ENCODE measurements at places on chromosomes 16 and 17. TPM values are rescaled to one million over a fixed set of nuclear protein-coding genes. Genes with fewer than 3 reads are reported as not detected.
A peak's percentile ranks its signal among the peaks of the same experiment; 100 is the strongest.

- no peak for DNase-seq
- no peak overlapping the region for H3K4me3 ChIP-seq
- H3K27ac ChIP-seq: no peak overlapping the region
- no peaks in the 10 kb centered on the region for H3K36me3 ChIP-seq
- no peaks in the 10 kb centered on the region for H3K4me1 ChIP-seq
- H3K27me3 ChIP-seq: peaks cover 20% of the 10 kb centered on the region
Measured at GRCh38 chr17:74018115-74018514, 185.4 kb upstream of the RPL38 start.

DNA sequence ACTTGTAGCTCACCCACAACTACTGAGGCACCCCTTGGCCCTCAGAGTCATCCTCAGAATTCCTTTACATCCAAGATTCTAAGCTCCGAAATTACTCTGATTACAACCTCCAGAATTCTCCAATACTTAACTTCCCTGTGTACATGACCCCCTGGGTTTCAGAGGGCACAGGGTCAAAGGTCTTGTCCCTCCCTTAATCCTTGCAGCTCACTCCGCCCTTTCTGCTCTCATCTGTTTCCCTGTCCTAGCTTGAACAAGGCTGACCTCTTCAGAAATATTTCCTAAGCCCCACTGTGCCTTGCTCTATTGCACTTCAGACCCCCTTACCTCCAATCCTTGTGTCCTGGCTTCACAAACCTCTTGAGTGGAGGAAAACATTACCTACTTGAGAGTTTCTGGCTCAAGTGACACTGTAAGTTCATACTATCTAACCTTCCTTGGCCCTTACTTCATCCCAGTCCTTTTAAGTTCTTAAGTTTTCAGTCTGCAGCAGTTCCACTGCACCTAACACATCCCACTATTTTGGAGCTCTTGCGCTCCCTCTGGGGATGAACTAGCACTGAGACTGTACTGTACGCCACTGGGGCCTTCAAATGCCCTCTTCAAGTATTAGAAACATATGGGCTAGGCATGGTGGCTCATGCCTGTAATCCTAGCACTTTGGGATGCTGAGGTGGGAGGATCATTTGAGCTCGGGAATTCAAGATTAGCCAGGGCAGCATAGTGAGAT lies 6.2 kb downstream of the N4BP1 start:
- H3K4me1 ChIP-seq: peaks cover 84% of the 10 kb centered on the region
- H3K27ac ChIP-seq: no peak overlapping the region
- H3K27me3 ChIP-seq: no peaks in the 10 kb centered on the region
- H3K4me3 ChIP-seq: no peak overlapping the region
- H3K36me3 ChIP-seq: no peaks in the 10 kb centered on the region

TBC1D3E gene
- not detected for total RNA-seq

GRCh38 chr16:55123652-55124051 lies 193.0 kb downstream of the IRX5 start:
- H3K27ac ChIP-seq: no peak overlapping the region
- no peaks in the 10 kb centered on the region for H3K4me1 ChIP-seq
- no peak for DNase-seq
- H3K27me3 ChIP-seq: no peaks in the 10 kb centered on the region
- H3K4me3 ChIP-seq: no peak overlapping the region

DNA sequence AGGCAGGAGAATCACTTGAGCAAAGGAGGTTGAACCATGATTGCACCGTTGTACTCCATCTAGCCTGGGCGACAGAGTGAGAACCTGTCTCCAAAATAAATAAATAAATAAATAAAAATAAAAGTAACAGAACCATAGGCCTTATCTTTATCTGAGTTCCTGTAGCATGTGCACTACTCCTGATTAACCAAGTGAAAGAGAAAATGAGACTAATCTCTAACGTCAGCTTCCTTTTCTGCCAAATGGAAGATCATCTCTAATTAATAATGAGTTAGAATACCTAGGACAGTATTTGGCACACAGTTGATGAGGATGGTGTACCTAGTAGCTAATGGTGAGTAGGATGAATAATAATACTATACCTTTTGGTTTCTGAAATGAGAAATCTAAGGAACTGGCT lies 520.4 kb downstream of the WWOX start:
- H3K4me1 ChIP-seq: no peaks in the 10 kb centered on the region
- no peak overlapping the region for H3K27ac ChIP-seq
- no peaks in the 10 kb centered on the region for H3K27me3 ChIP-seq
- no peaks in the 10 kb centered on the region for H3K36me3 ChIP-seq
- no peak for DNase-seq
- no peak overlapping the region for H3K4me3 ChIP-seq

DNA sequence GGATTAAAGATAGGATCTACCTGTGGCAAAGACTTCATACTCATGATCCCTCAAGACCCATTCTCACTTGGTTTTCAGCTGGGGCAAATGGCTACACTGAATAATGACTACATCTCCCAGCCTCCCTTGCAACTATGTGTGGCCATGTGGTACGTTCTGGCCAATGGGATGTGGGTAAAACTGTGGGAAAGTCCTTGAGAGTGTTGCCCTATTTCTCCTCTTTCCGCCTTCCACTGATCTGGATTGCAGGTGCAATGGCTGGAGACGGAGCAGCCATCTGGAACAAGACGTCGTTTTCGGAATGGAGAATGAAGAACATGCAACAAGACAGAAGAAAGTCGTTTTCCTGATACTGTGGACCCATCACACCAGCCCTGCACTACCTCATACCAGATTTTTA lies 48.5 kb downstream of the HAPSTR1 start:
- H3K36me3 ChIP-seq: no peaks in the 10 kb centered on the region
- peaks cover 5% of the 10 kb centered on the region for H3K4me1 ChIP-seq
- DNase-seq: peak; percentile 13
- no peak overlapping the region for H3K27ac ChIP-seq
- H3K4me3 ChIP-seq: no peak overlapping the region

POLR2C gene
- total RNA-seq: 85.1 TPM

DNA sequence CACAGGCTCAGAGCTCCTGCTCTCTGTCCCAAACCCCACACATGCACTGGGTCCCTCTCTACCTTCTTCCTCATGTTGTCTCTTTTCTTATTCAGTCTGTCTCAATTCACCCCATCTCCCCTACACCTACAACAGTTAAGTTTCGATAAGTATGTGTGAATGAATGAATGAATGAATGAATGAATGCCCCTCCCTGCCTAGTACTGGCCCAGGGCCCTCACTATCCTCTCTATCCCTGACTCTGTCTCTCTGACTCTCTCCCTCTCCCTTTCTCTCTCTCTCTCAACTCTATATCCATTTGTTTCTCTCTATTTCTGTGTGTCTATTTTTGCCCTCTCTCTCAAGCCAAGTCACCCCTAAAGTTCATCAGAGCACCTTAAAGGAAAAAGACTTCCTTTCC lies 6.7 kb upstream of the KRT9 start:
- H3K27ac ChIP-seq: no peak overlapping the region
- no peaks in the 10 kb centered on the region for H3K36me3 ChIP-seq
- H3K4me1 ChIP-seq: no peaks in the 10 kb centered on the region
- H3K27me3 ChIP-seq: no peaks in the 10 kb centered on the region
- DNase-seq: no peak
- no peak overlapping the region for H3K4me3 ChIP-seq

NPTX1 gene
- 1.3 TPM for total RNA-seq

- no peaks in the 10 kb centered on the region for H3K36me3 ChIP-seq
- no peak overlapping the region for H3K27ac ChIP-seq
- DNase-seq: no peak
- peaks cover 17% of the 10 kb centered on the region for H3K27me3 ChIP-seq
- no peak overlapping the region for H3K4me3 ChIP-seq
- no peaks in the 10 kb centered on the region for H3K4me1 ChIP-seq
Measured at GRCh38 chr17:45719335-45720071, 64.6 kb upstream of the CRHR1 start.

GRCh38 chr16:27308792-27309191 lies 5.0 kb upstream of the IL4R start:
- H3K27me3 ChIP-seq: no peaks in the 10 kb centered on the region
- H3K27ac ChIP-seq: no peak overlapping the region
- DNase-seq: no peak
- H3K4me3 ChIP-seq: no peak overlapping the region
- H3K4me1 ChIP-seq: peaks cover 13% of the 10 kb centered on the region
- H3K36me3 ChIP-seq: no peaks in the 10 kb centered on the region

MGAT5B gene
- 2.0 TPM for total RNA-seq

- H3K27me3 ChIP-seq: no peaks in the 10 kb centered on the region
- no peak for DNase-seq
- H3K4me3 ChIP-seq: no peak overlapping the region
- no peaks in the 10 kb centered on the region for H3K36me3 ChIP-seq
Measured at GRCh38 chr17:10421211-10421610, 539 bp downstream of the MYH8 start.

DNA sequence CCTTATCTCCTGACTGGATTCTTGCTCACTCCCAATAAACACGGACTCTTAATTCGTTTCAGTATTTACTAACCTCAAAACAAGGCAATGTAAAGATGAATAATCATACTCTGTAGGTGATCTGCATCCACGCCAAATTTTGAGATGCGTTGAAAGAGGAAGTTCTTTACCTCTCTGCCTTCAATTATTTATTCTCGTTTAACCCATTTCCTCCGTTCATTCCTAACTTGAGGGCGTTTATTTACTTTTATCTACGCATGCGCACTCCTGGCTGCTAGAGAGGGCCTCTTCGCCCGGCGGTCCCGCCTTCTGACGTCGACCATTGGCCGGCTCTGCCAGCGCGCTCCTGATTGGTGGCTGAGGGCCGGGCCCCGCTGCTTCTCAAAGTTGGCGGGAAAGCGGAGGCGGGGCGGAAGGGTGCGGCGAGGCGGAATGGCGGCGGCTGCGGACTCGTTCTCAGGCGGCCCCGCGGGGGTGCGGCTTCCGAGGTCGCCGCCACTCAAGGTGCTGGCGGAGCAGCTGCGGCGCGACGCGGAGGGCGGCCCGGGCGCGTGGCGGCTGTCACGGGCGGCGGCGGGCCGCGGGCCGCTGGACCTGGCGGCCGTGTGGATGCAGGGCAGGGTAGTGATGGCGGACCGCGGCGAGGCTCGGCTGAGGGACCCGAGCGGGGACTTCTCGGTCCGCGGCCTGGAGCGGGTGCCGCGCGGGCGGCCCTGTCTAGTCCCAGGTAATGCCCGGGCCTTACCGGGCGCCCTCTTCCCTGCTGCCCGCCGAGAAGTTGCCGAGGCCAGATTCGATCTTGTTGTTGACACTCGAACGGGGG lies at the start of gene RMI2:
Gene RMI2, plus strand, starts transcription at position 420 of the 823 bp plus-strand sequence. Its CDS starts 13 bp downstream, at position 433.
- no peaks in the 10 kb centered on the region for H3K36me3 ChIP-seq
- no peaks in the 10 kb centered on the region for H3K27me3 ChIP-seq
- H3K4me1 ChIP-seq: peaks cover 18% of the 10 kb centered on the region
- H3K4me3 ChIP-seq: peak within 1 kb of the TSS; percentile 56

CARHSP1 gene
- total RNA-seq: 103 TPM

NDUFB10 gene
- 86.7 TPM for total RNA-seq

DNA sequence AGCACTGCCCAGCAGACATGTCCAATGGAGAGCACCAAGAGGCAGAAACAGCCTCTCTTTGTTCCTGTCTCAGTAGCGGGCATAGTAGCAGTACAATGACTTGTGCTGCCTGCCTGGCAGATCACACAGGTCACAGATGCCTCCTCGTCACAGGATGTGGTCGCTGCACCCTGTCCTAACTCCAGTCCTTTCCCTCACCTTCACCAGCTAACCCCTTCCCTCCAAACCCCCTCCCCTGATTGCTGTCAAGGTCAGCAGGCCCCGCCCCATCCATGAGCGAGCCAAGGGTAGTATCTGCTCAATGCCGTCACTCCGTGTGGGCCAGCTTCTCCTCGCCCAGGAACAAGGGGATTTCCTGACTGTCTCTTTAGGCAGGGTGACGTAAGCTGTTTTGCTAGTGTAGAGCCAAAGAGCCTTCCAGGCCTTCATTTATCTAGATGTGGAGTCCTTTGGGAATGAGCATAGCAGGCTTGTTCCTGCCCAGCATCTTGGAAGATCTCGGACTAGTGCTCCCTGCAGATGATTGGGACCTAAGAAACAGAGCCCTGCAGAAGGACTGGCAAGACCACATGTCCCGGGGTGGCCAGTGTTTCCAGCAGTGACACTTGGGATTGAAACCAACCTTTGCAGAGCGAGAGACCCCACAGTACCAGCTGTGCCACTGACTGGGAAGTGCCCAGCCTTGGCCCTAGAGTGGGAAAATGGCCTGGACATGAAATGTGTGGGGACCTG lies 75.9 kb upstream of the TNRC6C start:
- peak overlapping the region; percentile 7 for H3K27ac ChIP-seq
- no peaks in the 10 kb centered on the region for H3K36me3 ChIP-seq
- H3K4me3 ChIP-seq: no peak overlapping the region
- H3K4me1 ChIP-seq: peaks cover 30% of the 10 kb centered on the region
- no peaks in the 10 kb centered on the region for H3K27me3 ChIP-seq

- H3K4me3 ChIP-seq: peak overlapping the region; percentile 81
- H3K36me3 ChIP-seq: peaks cover 9% of the 10 kb centered on the region
- peaks cover 28% of the 10 kb centered on the region for H3K4me1 ChIP-seq
- no peaks in the 10 kb centered on the region for H3K27me3 ChIP-seq
- H3K27ac ChIP-seq: peak overlapping the region; percentile 84
Measured at GRCh38 chr16:4767872-4768548, 1.0 kb upstream of the ZNF500 start.
